ENCODE measurements at places on chromosomes 11 and 22.
A peak's percentile ranks its signal among the peaks of the same experiment; 100 is the strongest.

DNA sequence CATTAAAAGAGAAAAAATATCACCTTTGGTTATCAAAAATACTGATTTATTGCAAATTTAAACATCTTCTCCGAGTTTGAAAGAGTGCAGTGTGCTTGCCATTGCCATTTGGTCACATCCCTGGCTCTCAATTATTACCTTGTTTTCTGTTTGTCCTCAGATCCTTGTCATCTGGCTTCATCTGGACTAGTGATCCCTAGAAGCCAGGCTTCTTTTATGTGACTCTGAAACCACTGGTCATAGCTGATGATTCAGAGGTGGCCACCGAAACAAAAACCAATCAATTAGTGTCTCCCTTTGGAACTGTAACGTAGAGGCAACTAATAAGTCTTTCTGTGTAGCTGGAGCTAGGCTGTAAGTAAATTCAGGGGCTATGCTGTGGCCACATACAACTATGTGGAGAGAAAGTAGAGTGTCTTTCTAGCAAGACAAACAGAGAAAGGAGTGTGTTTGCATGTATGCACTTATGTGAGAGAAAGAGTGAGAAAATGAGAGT lies 237.9 kb downstream of the LUZP2 start:
- DNase-seq: no peak

GRCh38 chr22:35656284-35656752 lies 8.1 kb downstream of the APOL6 start:
- no peak for DNase-seq

- no peak for DNase-seq
Observed at GRCh38 chr11:122264121-122264520, 148.1 kb upstream of the BLID start.

DNA sequence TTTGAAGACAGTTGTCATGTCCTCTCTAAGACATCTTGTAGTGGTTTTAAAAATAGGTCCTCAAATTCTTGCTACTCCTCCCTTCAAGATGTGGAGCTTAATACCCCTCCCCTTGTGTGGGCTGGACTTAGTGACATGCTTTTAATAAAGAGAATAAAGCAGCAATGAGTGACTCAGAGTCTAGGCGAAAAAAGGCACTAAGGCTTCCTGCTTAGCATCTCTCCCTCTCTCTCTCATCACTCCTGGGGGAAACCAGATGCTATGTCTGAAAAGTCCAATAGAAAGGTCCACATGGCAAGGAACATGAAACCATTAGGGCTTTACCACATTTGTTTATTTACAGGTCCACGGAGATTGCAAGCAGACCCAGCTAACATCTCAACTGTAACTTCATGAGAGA lies 11.7 kb downstream of the SERGEF start:
- DNase-seq: no peak

- peak; percentile 81 for DNase-seq
Observed at GRCh38 chr11:2885678-2886081, at the start of gene CDKN1C. TSS of gene CDKN1C (minus strand) at chr11:2885775. CDS start at chr11:2885456, 319 bp downstream.
